ENCODE measurements at places on chromosomes 12 and 14.

GRCh38 chr14:99242816-99243721, 28.9 kb downstream of the BCL11B start:
- no peak for DNase-seq

DNA sequence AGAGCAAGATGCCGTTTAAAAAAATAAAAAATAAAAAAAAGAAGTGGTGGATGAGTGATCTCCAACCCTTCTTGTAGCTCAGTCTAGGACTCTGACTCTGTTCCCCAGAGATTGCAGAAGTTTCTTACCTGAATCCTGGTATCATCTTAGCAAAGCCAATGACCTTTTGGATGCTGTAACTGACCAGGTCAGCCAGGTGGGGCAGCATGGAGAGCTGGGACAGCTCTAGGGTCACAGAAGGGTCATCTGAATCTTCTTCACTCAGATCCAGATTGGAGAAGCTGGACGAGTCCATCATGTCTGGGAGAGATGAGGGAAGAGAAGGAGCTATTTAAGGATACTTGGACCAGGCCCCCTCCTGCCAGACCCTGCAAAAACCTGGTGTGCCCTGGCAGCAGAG, 35.8 kb upstream of the HDAC7 start:
- DNase-seq = no peak

- DNase-seq = no peak
These were observed 87.3 kb downstream of the TMX1 start for GRCh38 chr14:51327376-51327775.

- no peak for DNase-seq
These were observed 1.9 kb upstream of the KLHDC1 start for GRCh38 chr14:49691031-49691430.

DNA sequence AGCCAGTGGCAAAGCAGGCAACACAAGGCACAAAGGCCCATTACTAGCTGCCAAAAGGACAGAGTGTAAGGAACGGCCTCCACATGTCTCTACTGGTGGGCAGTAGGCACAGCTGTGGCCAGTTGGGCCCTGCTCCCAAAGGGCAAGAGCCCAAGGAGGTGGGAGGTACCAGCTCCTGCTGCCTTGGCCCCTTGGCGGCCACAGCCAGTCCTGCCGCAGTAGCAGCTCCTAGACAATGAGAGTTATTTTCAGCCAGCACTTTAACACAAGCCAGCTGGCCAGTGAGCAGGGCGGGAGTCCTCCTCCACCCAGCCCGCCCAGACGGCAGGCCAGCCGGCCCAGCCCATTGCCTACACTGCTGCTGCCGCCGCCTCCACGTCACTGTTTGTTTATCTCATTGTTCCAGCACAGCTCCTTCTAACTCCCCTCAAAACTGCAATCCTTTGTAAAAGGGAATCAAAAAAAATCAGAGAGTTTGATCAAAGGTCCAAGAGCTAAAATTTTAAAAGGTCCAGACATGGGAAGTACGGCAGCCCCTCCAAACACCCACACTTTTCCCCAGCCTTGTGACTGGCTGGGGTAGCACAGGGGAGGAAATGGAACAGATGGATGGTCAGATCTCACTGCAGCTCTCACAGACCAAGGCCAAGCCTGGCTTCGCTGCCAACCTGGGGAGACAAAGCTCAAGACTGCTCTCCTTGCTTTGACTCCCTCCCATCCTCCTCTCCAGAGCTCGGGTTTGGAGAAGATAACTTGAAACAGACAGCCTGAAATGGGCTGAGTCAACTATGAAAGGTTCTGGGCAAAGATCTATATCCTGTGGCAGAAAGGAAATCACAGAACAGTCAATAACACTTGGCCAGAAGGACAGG, 33.5 kb downstream of the FMNL3 start:
- DNase-seq = no peak

DNA sequence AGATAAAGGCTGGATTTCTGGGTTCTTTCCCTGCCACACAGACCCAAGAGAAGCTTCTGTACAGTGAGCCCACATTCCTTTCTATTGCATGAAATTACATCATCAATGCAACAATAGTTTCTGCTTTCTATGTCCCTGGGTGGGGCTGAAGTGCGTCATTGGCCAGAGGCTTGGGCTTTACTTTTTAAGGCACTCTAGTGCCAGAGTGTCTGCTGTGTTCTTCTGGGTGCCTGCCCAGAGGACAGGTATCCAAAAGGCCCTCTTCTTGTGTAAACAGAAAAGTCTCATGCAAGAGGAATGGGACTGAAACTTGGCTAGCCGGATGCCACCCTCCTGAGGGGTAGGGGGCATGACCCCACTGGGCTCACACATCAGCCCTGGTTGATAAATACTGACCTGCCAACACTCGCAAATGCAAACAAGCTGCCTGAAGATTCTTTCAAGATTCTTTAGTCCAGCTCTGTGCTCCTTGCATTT, 5.9 kb downstream of the KRT86 start:
- DNase-seq = no peak

- no peak for DNase-seq
These were observed 19.9 kb upstream of the NEDD1 start for GRCh38 chr12:96886998-96887677.

DNA sequence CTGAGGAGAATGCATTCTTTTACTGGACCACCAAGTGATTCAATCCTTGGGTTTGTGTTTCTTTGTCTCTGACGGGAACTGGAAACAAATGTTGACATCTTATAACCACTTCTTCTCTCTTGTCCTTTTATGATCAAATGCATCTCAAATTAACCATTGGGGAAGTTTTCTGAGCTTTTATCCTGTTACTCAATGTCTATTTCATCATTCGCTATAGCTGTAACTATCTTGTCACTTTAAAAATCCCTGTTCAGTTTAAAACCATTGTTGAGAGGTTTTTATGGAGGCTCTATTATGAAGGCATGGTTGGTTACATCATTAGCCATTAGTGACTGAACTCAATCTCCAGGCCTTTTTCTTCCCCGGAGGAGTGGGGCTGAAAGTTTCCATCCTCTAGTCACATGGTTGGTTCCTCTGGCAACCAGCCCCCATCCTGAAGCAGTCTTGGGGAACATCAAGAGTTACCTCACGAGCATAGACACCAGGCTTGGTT, 2.7 kb upstream of the CLEC6A start:
- no peak for DNase-seq

All from GDM1 (cell line).